ENCODE measurements at places on chromosomes 6 and 20. TPM values are rescaled to one million over a fixed set of nuclear protein-coding genes. Genes with fewer than 3 reads are reported as not detected.

GRCh38 chr20:59027741-59028320, 4.3 kb downstream of the ATP5F1E start:
- H3K4me3 ChIP-seq: no peak overlapping the region
- H3K27me3 ChIP-seq: no peaks in the 10 kb centered on the region
- no peak overlapping the region for H3K27ac ChIP-seq
- no peaks in the 10 kb centered on the region for H3K36me3 ChIP-seq

GRCh38 chr20:45378191-45378590, at the start of gene TP53TG5:
TP53TG5 (minus strand) TSS chr20:45378325; CDS start chr20:45378236, 89 bp downstream.
- H3K27me3 ChIP-seq: no peaks in the 10 kb centered on the region
- no peaks in the 10 kb centered on the region for H3K36me3 ChIP-seq
- no peak within 1 kb of the TSS for H3K27ac ChIP-seq
- DNase-seq: no peak
- H3K4me3 ChIP-seq: no peak within 1 kb of the TSS

GRCh38 chr6:126030045-126030444, 43.7 kb downstream of the TRMT11 start:
- H3K27ac ChIP-seq: no peak overlapping the region
- H3K4me1 ChIP-seq: no peaks in the 10 kb centered on the region
- H3K36me3 ChIP-seq: peaks cover 27% of the 10 kb centered on the region
- no peak overlapping the region for H3K4me3 ChIP-seq

DNA sequence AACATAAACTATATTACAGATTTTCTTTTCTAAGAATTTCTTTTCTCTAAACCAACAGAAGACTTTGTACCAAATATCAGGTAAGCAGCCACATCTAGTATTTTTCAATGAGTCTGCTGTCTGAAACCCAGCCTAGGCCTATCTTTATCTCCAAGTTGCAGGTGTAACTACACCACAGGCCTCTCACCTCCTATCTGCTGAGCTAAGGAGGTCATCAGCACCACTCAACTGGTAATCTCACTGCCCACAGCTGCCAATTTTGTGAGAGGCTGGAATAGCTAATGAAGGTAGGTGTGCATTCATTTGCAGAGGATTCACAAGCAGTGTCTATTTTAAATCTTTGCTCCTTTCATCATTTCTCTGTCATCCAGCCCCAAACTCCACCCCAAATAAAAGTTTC, 584.8 kb downstream of the HDGFL1 start:
- H3K4me1 ChIP-seq: no peaks in the 10 kb centered on the region
- no peak for DNase-seq
- H3K27ac ChIP-seq: no peak overlapping the region
- H3K27me3 ChIP-seq: no peaks in the 10 kb centered on the region
- no peaks in the 10 kb centered on the region for H3K36me3 ChIP-seq
- H3K4me3 ChIP-seq: no peak overlapping the region

DNA sequence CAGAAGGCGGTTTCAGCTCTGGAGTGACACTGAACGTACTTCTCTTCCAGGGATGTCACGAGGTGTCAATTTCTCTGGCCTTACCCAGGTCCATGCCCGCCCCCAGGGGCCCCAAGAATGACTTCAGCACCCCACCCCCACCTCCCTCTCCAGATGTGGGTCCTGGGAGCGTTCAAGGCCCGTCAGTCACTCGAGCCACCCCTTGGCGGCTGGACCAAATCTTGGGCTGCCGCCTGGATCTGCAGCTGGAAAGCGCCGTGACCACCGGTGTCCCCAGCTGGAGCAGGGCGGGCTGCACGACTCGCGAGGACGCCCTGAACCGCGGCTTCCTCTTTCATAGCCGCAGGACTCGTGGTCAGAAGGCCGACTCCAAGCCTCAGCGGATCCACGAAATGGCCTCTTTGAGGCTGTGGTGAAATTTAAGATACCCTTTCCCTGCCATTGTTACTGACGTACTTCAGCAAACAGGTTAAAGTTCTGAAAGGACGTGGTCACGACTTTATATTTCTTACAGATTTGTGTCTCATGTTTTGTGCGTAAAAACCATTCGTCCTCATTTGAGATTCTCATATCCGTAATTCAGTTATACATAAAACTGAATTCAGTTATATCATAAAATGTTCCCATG, 29.3 kb downstream of the TRIM38 start:
- no peaks in the 10 kb centered on the region for H3K4me1 ChIP-seq
- no peaks in the 10 kb centered on the region for H3K27me3 ChIP-seq
- no peaks in the 10 kb centered on the region for H3K36me3 ChIP-seq
- peak overlapping the region; percentile 57 for H3K4me3 ChIP-seq

The CST11 gene
- not detected for total RNA-seq
